ENCODE measurements at places on chromosomes 1 and 21.
A peak's percentile ranks its signal among the peaks of the same experiment; 100 is the strongest.

DNA sequence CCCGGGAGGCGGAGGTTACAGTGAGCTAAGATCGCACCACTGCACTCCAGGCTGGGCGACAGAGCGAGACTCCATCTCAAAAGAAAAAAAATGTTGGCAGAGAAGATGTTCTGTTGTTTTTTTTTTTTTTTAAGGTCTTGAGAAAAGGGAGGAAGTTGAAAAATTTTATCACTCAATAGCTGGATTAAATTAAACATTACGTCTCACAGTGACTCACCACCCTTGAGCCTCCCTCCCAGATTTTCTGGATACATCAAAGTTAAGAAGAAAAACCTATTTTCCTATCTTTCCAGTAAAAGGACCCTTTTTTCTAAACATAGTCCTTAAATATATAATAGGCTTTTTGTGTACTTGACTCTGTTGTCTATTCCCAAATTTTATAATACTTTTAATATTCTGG, 35.5 kb downstream of the IFNAR1 start:
- no peak for DNase-seq

DNA sequence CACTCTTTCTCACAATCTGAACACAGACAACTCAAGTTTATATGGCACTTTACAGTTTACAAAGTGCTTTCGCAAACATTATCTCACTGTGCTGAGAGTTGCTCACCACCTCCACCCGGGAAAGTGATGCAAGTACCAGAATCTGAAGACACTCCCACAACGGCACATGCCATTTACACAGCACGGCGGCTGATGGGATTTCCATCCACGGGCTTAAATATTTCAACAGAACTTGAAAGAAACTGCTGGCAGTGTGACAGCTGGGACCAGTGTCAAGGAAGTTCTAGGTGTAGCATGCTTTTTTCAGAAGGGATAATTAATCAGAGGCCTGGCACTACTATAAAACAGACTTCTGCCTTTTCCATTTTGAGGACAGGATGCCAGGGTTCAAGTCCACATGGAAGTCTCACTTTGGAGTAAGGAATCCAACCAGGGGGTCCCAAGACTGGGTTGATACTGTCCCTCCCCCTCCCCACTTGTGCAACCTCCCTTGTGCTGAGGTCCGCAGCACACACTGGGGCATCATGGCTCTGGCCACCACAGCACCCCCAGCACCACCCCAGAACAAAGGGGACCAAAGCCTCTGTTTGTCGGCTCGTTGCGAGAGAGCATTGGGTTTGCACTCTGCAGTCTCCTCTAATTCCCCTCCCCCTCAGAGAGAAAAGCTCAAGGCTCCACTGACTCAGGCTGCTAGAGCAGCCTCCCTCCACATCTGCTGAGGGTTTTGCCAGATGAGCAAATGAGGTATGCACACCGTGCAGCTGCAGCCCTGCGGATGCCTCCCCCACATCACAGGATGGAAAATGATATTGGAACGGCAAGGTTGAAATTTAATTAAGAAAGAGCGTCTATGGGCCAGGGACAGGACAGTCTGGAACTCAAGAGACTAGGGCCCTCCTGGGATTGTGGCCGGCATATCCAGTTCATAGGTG, 154.9 kb downstream of the TGFBR3 start:
- no peak for DNase-seq

DNA sequence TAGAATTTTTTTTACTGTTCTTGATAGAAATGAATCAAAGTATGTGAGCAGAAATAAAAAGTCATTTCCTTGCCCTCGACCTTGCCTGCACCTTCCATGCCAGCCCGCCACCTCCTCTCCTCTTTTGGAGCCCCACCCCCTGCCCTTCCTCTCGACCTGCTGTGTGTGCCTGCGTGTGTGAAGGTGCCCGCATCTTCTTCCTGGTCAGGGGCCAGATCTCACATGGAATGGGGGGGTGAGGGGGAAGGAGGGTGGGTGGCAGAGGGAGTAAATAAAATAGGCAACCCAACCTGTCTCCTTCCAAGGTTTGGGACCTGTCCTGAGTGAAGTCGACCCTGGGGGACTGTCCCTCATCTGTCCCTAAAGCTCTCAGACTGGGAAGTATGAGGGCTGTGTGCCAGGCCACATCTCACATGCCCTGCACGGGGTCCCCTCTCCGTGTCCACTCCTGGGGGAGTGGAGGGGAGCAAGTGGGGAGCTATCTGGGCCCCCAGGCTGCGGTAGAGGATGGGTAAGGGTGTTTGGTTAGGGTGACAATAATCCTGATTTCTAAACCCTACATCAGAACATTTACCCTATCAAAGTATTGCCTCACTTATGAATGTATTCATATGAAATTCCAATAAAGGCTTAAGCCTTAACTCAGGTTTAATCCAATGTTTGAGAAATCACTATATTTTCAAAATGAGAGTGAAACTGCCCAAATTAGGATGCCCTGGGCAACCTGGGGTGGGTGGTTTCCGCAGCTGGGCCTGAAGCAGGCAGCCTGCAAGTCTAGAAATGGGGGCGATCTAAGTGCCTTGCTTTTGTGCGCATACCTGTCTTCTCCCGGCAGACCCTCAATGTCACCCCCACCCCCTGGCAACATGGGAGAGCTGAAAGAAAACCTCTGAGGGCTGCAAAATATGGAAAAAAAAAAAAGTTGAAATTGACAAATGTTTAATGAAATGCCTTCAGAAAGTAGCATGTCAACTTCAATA, 15.4 kb downstream of the AMPD2 start:
- no peak for DNase-seq

DNA sequence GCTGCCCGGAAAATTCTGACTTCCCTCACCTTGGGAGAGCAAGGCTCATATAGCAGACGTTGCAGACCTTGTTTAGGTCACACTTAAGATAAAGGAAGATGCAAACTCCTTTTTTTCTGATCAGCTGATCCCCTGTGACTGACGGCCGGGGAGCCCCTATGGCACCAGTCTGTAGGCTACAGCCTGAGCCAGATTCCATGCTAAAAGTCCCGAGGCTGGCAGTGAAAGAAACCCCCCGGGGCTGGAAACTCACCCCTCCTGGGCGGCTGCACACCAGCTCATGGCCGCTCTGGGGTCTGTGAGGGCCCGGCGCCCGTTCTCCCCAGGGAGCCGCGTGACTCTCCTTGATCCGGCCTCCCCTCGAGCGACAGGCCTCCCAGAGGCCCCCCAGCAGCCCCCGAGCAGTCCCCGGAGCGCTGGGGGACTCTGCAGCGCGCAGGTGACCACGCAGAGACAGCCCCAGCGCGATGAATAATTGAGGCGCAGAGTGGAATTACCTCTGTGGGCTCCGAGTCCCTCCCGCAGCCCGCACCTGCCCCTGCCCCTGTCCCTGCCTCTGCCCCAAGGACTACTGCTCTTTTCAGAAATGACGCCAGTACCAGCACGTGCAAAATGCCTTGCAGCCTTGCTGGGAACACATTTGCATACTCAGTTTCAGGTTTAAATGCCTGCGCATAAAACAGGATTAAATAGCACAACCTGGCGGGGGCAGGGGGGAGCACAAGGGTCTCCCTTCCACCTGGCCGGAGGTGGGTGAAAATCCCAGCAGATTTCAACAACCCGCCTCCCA, 62.6 kb upstream of the CLDN14 start:
- DNase-seq, result no peak

- DNase-seq, result no peak
These were observed 59.5 kb downstream of the PTGS2 start for GRCh38 chr1:186620566-186621350.

DNA sequence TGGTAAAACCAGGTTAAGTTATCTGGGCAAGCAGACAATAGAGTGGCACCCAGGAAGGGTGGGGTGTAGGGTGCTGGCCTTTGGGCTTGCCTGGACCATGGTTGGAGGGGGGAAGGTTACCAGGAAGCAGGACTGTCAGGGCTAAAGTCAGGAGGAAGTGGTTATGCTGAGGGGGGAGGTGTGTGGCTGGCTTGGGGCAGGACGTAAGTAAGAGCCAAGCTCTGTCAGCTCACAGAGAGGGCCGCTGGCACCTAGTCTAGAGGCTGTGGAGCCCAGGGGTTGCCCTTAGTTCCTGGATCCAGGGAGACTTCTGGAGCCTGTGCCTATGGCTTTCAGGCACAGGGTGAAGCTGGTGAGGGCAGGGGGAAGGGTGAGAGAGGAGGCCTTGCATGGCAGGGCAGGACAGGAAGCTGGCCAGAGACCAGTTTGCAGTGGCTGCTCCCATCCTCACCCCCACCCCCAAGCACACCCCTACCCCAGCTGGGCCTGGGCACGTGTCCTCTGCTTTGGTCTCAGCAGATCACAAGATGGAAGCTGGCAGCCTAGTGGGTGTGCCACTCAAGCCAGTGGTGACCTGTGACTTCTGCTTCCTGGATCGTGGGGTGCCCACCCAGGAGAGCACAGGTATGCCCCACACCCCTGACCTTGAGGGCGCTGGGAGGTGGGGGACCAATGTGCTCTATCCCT, 20.5 kb upstream of the SMYD3 start:
- no peak for DNase-seq

- no peak for DNase-seq
These were observed 328.5 kb downstream of the TBX15 start for GRCh38 chr1:118659646-118660045.

- no peak for DNase-seq
These were observed 1.9 kb upstream of the MED18 start for GRCh38 chr1:28326984-28327383.

GRCh38 chr21:14923468-14923867, 141.3 kb downstream of the NRIP1 start:
- no peak for DNase-seq

GRCh38 chr1:225876900-225877510, 5.2 kb downstream of the TMEM63A start:
- peak; percentile 25 for DNase-seq

GRCh38 chr1:220666349-220666748, 23.8 kb upstream of the C1orf115 start:
- no peak for DNase-seq

- DNase-seq, result no peak
These were observed 316.2 kb downstream of the HMCN1 start for GRCh38 chr1:186050360-186050759.

- DNase-seq, result no peak
These were observed 29.5 kb downstream of the TMEM53 start for GRCh38 chr1:44644806-44645205.

GRCh38 chr1:198701766-198702539, 63.1 kb downstream of the PTPRC start:
- no peak for DNase-seq

DNA sequence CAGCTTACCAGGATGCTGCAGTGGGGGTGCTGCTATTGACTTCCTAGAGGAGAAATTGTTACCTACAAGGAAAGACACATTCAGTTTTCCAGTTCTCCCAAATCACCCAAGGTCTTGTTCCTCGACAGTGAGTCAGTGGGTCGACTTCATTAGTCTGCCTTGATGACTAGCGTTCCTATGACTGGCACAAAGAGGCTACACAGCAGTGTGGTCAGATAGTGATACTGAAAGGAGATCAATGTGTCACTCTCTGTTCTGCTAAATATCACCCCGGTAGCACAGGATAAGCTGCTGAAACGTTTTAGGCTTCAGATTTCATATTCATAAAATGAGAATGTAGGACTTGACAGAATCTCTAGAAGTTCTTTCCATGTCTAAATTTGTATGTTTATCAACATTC, 357.4 kb downstream of the LMX1A start:
- DNase-seq, result no peak

DNA sequence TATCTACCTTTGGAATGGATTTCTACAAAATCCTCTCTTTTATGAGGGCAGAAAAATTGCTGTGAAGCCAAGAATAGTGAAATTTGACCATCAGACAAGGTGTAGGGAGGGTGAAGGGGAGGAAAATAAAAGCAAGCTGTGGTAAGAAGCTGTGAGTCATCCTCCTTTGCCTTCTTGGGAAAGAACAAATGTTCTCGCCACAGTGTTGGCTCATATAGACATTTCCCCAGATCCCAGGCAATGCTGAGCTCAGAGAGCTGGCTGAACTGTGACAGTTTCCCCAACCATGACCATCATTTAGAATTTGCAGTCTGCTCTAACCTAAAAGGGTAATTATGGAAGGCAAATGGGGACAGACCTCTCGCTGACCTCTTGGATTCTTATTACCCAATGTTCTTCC, 235.4 kb downstream of the PBX1 start:
- no peak for DNase-seq

GRCh38 chr21:45256912-45257672, 30.6 kb downstream of the POFUT2 start:
- no peak for DNase-seq

DNA sequence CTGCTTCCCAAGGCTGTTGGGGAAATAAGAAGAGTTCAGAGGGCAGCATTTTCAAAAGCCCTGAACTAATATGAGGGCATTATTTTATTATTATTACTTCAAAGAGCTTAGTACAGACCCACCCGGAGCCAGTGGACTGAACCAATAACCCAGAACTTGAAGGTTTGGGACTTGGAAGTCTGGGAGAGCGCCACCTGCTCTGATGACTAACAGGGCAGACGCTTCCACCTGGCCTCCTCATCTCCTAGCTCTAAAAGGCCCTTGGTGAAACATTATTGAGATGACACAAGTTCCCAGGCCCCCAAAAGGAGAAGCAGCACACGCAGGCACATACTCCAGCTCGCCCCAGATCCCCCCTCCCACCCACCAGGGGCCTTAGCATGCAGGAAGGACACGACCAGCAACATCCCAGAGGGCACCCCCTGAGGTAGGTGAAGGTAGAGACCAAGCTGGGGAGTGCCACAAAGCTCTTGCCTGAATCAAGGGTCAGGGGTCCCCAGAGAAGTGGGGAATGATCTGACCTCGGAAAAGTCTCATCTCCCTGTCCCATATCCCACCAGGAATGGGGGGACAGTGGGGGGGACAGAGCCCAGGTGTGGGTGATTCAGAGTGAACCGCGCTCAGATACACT, 1.3 kb downstream of the DLGAP3 start:
- DNase-seq, result no peak

GRCh38 chr1:175373786-175374623, 181.4 kb upstream of the KIAA0040 start:
- DNase-seq, result no peak

DNA sequence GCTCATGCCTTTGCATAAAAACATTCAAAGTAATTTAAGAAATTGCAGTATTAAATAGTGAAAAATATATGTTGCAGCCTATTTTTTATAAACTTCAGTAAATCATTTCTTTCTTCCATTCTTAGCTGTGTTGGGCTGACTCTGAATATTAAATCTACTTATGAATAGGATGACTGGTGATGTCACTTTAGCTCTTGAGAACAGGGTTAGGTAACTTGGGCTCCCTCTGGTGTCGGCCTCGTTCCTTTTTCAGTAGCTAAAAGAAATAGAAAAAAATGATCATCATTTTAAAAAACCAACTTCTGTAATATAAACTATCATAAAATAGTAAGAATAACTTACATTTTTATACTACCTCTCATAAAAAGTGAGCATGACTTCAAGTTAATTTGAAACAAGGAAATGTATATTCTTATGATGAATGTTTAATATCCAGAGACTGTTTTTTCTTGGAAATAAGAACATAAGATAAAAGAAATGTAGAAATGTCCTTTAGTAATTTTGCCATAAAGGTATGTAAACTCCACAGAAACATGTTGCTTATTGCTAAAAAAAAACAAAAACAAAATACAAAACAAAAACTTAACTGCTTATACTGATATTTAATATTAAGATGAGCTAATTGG, 26.8 kb upstream of the NCAM2 start:
- DNase-seq, result peak; percentile 85

DNA sequence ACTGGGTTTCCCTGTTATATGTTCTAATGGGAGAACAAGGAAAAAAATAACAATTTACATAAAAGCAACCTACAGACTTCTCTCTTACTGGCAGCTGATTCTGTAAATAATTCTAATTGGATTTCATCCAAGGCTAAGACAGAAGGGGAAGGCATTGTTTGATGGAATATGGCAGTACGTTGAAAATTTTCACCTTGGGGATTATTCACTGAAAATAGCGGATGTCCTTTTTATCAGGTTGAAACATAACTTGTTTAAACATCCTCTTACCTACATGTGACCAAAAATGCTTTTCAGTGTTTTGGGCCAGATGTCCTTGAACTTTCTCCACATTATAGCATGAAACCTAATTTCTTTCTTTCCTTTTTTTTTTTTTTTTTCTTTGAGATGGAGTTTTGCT, 24.9 kb downstream of the TSNAX start:
- DNase-seq, result no peak

Measured in putamen (tissue), 1 donor.